ENCODE measurements at places on chromosomes 4 and X.

DNA sequence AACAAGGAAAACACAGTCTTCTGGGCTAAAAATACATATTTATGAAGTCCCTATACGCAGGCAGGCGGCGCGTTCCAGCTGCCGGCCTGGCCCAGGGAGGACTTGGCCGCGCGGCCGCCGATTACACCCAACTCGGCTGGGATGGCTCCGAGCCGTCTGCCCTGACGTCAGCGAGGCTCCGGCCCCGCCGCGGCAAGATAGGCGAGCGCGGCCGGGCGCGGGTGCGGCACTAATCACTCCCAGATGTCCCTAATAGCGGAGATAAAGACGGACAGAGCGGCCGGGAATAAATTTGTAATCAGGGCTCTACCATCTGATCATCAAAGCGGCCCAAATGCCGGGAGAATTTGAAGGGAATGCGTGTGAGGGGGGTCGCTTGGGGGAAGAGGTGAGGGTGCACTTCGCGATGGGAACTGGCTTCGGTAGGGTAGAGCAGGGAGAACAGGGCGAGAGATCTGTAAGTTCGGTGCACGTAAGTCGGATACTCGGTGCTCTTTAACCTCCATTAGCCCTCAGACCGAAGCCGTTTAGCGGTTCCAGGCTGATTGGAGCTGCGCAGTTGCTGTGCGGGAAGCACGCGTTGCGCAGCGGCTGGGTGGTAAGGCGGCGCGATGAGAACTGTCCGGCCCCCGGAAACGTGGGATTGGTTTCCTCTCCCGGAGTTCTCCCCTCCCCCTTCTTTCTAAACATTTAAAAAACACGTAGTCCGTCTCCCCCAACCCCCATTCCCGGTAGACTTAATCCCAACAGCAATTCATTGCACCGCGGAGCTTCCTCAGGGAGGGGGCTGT lies 7.7 kb downstream of the HAND2 start:
- no peak for DNase-seq

DNA sequence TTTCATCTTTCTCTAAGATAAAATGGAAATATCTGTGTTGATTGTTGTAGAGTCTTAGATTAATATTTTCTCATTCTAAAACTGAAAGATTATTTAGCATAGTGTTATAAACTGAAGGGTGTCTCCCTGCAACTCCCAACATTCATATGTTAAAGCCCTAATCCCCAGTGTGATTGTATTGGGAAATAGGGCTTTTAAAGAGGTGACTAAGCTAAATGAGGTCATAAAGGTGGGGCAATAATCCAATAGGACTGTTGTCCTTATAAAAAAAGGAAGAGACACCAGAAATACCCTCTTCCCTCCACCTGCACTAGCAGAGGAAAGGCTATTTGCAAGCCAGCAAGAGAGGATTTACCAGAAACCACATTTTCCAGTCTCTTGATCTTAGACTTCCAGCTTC lies 1626.4 kb downstream of the C4orf33 start:
- DNase-seq, result no peak

- DNase-seq, result no peak
Observed at GRCh38 chr4:124067046-124067445, 645.5 kb downstream of the ANKRD50 start.

GRCh38 chr4:13902146-13902545 lies 274.6 kb upstream of the BOD1L1 start:
- no peak for DNase-seq

- DNase-seq, result no peak
Observed at GRCh38 chrX:81304563-81304962, 102.7 kb downstream of the SH3BGRL start.

- DNase-seq, result no peak
Observed at GRCh38 chr4:80798082-80798481, 232.4 kb upstream of the BMP3 start.

DNA sequence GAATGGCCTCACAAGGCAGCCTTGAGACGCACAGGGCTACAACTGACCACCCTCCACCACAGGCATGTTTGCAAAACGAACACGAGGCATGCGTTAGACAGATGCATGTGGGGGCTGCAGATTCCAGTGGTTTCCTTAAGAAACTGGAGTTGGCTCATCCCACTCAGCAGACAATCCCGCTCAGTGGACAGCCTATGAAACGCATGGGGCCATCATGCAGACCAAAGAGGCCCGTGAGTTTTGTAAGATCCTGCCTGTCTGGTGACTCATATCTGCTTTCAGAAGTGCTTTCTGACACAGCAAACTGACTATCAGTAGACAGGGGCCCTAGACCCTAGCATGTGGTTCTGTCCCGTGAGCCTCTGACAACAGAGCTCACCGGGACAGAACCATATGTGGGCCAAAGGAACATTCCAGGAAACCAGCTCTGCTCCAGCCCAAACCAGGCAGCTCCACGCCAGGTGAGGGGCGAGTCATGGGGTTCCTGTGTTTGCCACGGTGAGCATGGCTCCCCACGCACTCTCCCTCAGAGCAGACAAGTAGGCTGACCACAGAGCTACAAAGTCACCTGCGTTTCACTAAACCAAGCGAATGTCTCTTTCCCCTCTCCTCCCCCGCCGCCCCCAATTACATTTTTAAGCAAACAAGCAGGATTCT lies 74.4 kb downstream of the MTMR1 start:
- DNase-seq, result no peak

DNA sequence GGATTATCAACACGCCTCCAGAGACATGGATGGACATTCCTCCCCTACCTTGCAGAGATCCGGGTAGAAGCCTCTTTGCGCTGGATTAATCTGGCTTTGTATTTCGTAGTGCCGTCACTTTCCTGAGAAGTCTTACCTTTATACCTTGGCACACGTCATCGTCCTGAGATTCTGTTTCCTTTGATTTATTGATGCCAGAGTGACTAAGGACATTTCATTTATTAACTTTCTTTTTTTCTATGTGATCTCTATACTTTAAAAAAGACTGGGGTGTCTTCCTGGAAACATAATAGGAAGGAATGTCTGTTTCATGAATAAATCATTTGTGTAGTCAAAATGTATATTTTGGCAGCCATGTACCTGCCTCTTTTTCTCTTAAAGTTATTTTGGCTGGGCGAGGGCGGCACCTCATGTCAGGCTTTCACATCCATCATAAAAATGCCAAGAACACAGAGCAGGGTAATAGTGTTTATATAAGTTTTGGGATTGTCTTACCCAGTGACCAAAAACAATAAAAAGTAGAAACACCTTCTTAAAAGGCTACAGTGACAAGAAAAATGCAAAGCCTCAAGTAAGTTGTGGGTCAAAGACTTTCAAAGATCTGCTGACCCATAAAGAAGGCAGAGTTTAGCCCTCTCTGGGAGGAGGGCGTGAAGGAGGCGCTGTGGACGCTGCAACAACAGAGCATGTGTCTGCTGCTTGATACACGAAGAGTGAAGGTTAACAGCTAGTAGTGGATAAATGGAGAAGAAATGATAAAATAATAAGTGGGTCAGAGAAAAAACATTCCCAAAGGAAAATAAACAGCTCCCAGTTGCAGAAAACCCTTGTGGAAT lies 124.4 kb downstream of the SHROOM3 start:
- DNase-seq, result no peak

GRCh38 chr4:158965226-158965625 lies 137.7 kb upstream of the RAPGEF2 start:
- no peak for DNase-seq

DNA sequence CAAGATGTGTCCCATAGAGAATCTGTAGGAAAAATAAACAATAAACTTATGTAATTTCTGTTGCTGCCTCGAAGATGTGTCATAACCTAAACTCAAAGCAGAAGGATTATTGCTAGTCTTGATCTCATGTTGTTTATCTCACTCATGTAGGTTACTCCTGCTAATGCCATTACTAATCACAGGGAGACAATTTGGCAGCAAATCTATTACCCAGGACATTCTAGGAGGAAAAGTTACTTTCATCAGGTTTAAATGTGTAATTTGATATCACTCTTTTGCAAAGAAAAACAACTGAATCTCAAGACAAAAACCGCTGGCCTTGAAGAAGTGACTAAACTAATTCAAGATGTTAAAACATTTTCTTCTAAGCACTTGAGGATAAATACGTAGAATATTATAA lies 34.0 kb downstream of the LDOC1 start:
- DNase-seq, result no peak

- no peak for DNase-seq
Observed at GRCh38 chr4:166957451-166957850, 276.8 kb downstream of the SPOCK3 start.

DNA sequence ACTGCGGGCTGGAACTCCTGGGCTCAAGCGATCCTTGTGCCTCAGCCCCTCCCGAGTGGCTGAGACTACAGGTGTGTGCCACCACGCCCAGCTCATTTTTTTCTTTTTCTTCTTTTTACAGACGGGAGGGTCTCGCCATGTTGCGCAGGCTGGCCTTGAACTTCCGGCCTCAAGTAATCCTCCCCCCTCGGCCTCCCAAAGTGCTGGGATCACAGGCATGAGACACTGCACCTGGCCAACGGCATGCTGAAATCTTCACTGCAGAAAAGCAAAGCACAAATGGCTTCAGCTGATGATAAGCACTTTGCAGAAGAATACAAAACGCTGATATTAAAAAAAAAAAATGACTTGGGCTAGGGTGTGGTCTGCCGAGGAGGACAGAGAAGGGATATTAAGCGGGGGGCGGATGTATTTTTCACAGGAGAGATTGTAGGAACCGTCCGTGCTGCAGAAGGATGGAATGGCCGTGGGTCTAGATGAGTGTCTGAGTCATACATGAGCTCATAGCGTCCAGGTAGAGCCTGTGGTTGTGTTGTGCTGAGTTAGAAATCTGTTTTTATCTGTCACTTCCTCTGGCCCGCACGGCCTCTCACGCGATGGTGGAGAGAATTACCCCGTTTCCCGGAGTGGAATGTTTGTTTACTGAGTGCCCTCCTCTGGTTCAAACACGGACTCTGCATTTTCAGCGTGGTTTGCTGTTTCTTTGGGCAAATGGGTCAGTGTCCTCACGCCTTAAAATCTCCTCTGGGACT lies 8.5 kb upstream of the AKAP17A start:
- DNase-seq, result no peak

- no peak for DNase-seq
Observed at GRCh38 chrX:15512401-15512965, 11.9 kb downstream of the BMX start.

DNA sequence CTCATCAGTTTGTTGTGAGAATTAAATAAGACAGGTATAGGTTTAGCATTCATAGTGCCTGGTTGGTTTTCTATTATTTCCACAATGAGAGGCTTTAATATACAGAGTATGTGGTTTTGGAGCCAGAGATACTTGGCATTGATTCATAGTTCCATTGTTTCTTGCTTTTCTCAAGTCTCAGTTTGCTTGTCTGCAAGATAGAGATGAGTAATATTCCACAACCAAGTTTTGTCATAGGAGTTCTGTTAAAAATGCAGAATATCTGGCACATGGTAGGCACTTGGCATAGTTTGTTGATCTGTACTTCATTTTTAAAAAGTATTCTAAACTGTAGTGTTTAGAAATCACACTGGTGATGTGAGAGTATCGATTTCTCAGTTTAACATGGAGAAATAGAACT lies 37.5 kb upstream of the EDA2R start:
- DNase-seq, result no peak

DNA sequence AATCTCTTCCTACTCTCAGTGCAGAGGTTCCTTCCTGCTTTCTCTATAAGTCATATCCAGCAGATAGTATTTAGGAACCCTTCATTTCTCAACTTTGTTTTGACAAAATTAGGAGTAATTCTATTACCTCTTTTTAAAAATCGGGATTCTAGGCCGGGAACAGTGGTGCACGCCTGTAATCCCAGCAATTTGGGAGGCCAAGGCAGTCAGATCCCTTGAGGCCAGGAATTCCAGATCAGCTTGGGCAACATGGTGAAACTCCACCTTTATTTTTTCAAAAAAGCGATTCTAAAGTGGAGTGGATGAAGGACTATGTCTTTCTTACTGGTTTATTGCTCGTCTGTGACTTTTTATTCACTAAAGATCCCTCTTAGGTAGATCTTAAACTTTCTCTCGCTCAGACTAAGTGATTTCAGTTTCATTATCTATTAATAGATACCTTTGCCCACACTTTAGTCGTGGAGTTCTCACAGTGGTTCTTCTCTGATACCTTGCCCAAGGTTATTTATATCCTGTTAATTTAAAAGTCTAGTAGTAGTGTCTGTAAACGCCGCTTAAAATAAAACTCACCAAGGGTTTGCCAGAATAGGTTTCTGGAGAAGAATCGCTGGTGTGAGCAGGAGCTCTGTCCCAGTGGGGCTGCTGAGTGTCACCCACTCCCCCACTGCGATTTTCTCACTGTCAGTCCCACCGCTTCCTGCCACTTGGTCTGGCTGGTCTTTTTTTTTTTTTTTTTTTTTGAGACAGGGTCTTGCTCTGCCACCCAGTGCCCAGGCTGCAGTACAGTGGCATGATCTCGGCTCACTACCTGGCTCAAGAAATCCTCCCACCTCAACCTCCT lies 27.0 kb upstream of the TMEM131L start:
- no peak for DNase-seq

GRCh38 chrX:107601326-107601725 lies 27.0 kb upstream of the PRPS1 start:
- no peak for DNase-seq

DNA sequence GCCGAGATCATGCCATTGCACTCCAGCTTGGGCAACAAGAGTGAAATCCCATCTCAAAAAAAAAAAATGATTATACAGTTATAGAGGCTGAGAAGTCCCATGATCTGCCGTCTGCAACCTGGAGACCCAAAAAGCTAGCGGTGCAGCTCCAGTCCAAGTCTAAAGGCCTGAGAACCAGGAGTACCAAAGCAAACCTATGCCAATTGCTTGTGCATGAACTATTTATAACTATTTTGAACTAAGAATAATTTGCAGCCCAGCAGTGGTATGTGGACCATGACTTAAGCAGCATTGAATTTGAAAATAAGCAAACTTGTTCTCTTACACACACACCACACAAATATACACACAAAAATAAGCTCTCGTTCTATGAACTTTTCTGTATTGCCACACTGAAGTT lies 51.8 kb downstream of the TASL start:
- DNase-seq, result no peak

- DNase-seq, result no peak
Observed at GRCh38 chrX:119617517-119618164, 11.4 kb upstream of the NKRF start.

DNA sequence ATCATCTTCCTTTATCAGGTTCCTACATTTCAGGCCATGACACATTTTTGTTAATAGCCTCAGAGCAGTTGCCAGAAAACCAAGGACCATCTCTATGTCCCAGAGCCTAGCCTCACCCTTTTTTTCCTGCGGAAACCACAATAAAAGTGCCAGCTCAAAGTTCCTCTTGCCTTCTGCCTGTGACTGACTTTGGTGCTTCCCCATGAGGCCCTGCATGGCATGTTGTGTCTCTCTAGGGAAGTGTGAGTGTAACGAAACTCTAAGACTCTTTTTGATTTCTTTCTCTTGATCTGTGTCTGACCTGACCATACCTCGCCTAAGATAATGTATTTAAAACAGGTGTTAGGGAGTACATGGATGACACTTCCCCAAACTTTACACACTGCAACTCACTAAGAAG lies 642.3 kb upstream of the BOD1L1 start:
- DNase-seq, result no peak

GRCh38 chr4:122842392-122842791 lies 15.8 kb downstream of the FGF2 start:
- DNase-seq, result no peak

GRCh38 chrX:95860127-95860526 lies 824.5 kb upstream of the DIAPH2 start:
- DNase-seq, result no peak

GRCh38 chr4:148044089-148044911 lies 312.4 kb downstream of the ARHGAP10 start:
- no peak for DNase-seq
